ENCODE measurements at places on chromosomes 16 and 17.

- DNase-seq: peak; percentile 85
Measured at GRCh38 chr17:29614349-29615047, 8.2 kb downstream of the CORO6 start.

DNA sequence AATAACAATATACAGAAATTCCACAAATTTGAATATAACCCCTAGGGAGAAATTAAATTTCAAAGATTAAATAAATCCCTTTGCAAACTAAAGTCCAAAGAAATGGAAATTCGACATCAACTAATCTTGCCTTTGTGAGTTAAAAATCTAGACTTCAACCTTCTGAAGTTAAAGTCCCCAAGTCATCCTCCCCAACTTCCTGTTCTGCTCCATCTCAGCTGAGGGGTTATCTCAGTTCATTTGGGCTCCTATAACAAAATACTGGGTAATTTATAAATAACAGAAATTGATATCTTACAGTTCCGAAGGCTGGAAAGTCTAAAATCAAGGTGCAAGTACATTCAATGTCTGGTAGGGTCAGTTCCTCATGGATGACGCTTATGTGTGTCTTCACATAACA lies 22.8 kb upstream of the KDM6B start:
- no peak for DNase-seq

DNA sequence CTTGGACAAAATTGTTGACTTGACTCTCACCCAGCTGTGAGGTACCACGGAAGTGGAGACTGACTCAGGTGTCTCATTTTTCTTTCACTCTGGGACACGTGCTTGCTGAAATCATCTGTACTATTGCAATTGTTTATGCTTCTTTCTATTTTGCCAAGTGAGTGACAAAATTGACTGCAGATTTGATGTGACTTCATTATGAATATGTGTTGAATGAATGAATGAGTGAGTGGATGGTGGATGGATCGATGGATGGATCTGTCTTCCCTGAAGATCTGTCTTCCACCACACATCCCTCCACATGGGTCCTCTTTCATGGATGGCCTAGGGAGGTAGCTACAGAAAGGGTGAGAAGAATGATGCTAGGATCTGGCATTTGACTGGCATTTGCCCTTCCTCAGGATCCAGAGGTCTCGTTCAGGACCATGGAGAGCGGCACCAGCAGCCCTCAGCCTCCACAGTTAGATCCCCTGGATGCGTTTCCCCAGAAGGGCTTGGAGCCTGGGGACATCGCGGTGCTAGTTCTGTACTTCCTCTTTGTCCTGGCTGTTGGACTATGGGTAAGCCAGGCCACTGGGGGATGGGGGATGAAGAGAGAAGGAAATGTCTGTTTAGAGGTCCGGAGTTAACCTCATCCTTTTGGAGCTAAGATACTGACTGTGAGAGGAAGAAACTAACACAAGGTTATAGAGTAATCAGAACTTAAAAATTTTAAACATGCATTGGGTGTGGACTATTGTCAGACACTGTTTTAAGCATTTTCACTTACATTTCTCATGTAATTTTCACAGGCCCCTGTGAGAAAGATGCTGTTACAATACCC lies 12.7 kb downstream of the SLC5A11 start:
- DNase-seq: peak; percentile 60

DNA sequence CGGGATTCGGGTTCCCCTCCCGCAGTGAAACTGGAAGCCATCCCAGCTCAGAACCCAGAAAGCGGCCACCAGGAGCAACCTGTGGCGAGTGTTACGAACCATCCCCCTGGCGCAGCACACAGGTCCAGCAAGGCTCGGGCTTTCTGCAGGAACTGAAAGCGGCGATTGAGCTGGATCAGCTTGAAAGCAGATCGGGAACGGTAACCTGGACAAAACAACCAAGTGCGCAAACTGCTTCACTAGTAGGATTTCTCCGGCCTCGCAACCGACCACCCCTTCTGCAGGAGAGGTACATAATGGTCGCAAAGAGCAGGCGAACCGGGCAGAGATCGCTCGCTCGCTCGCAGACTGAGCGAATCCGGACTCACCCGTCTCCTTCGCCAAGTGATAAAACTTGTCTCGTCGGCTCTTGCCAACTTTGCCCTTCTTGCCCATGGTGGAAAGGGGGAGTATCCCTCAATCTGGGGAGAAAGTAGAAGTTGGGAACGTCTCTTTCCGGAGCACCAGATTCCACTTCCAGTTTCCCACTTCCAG lies 696 bp upstream of the PSMC5 start:
- DNase-seq: no peak

DNA sequence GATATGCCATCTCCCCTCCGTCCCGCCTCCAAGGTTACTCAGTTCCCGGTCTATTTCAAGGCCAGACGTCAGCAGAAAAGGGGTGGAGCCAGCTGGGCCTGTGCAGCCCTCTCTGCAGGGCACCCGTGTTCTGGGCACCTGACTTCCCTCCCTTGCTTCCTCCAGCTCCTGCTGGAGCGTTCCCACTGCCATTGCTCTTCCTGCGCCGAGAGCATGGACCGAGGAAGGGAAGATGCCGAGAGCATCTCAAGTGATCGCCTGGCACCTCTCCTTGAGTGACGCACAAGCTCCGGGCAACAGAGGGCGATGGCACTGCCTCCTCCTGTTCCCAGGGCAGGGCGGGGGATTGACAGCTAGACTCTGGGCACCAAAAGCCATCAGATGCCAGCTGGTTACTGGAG lies 29.4 kb upstream of the NAT9 start:
- peak; percentile 61 for DNase-seq

- DNase-seq: no peak
Measured at GRCh38 chr17:77496831-77497577, 356.2 kb downstream of the SEC14L1 start.

Measured in globus pallidus (tissue), 1 donor.